Suppressor macrophage (primary cell): ENCODE measurements at places on chromosomes 16 and 17.

DNA sequence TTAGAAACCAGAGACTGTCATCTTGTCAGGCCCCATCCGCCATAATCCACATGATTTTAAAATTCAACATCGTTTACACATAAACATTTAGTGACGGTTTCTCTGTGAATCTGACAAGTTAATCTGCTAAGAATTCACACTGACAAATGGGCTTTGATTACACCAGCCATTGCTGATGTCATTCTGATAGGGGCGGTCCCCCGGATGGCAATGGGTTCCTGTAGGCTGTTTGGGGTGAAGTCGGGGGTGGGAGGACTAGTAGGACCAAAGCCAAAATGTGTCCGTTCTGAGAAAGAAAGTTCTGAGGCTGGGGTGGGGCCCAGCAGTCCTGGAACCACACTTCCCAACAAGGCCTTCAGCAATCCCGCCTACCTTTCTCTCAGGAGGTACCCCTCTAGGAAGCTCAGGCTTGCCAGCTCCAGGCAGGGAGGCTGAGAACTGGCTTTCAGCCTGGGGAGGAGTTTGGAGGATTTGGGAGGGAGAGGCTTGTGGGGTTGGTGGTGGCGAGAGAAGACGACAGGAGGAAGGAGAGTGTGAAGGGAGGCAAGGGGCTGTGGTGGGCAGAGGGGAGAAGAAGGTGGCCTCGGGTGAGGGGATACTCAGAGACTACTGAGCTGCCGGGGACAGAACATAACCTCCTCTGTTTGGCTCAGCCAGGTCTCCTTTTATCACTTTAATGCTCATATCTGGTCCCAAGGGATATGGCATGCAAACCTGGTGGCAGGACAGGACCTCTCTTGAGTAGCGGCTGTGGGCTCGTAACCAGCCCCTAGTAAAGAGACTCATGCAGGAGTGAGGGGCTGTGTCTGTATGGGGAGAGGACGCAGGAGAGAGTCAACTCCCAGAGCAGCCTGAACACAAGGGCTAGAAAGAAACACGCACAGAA lies 8.6 kb downstream of the HIC1 start:
- DNase-seq, result no peak

GRCh38 chr16:81380932-81381331 lies 63.7 kb upstream of the CMIP start:
- no peak for DNase-seq

DNA sequence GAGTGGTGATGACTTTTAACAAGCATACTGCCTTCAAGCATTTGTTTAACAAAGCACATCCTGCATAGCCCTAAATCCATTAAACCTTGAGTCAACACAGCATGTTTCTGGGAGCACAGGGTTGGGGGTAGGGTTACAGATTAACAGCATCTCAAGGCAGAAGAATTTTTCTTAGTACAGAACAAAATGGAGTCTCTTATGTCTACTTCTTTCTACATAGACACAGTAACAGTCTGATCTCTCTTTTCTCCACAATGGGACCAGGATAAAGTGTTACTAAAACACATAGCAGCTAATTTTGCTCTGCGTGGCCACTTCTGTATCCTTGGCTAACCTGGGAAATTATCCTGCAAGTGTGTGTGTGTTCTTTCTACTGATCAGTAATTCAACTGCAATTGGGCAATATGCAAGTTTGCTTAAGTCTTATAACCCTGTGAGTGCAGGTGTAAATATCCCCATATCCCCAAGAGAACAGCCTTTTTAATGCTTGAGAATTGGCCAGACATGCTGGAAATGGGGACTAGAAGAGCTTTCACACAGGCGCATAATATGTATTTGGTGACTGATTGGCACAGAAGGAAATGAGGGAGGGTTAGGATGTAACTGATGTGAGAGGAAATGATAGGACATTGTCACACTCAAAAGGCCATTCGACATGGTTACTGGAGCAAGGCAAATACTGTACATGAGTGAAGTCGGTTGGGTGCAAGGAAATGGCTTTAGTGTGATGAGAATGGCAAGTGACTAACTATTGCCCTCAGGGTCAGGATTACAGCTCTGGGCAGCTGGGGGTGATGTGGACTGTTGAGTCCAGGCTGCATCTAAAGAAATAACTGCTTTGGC lies 10.8 kb upstream of the ANKS4B start:
- no peak for DNase-seq

DNA sequence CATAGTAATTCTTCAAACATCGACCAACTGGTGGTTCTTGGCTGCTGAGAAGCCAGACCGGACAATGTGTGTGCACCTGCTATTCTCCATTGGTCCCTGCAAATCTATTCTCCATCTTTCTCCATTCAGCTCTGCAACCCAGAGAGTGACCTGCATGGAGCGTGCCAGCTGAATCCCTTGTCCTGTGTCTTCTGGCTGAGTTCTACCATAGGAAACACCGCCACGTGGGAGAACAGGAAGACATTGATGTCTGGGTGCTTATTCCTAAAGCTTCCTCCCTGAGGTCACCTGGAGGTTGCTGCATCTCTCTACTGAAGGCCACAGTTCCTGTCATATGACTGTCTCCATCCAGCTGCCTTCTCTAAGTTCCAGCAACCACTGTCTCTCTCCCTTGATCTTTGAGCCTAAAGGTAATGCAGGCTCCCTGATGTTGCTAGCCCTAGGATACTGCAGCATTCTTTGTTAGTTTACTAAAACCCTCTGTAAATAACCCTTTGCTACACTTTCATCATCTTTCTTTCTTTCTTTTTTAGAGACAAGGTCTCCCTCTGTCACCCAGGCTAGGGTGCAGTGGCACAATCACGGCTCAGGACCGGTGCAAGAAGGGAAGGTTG lies 10.6 kb upstream of the SMG1 start:
- DNase-seq, result no peak

DNA sequence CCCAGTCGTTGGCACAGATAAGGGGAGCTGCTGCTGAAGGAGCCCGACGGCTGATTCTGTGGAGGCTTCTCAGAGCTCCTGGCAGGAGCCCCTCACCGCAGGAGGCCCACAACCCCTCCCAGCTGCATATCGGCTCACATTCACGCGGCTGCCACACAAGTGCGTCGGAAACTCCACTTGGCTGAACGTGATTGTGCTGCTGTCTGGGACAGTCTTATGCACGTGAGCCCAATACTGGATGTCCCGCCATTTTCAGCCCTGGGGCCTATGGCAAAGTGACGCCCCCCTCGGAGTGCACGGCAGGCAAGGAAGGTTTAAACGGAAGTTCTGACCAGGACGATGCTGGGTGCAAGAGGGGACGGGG lies 8.7 kb upstream of the PITPNA start:
- DNase-seq, result no peak

DNA sequence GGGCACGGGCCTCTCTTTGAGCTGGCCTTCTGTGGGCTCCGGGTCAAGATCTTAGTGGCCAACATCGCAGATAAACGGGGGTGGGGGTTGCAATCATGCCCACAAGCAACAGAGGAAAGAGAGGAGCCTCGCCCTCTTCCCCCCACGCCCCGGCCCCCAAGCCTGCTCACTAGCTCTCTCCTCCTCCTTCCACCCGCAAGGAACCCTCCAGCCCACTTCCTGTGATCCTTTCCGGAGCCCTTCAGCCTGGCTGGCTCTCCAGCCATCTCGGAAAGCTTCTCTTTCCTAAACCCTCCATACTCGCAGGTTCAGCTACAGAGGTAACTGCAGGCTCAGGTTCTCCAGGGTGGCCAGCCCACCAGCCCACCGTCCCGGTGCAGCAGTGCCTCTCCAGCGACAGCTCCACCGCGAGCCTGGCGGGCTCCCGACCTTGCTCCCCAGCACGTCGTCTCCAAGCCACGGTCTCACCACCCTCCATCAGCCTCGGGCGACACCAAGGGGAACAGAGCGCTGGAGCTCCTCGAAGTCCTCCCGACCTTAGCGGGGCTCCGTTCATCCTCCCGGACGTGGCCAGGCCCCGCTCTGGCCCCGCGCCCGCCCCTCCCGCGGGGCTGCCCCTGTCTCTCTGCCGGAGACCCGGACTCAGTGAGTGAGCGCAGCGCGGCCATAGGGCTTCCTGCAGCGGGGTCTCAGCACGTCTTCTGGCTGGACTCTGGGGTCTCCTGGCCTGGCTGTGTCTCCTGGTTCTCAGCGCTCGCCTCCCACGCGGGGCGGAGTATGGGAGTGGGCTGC lies 12.9 kb upstream of the ODF4 start:
- peak; percentile 46 for DNase-seq

GRCh38 chr16:1650131-1650530 lies 27.9 kb upstream of the JPT2 start:
- no peak for DNase-seq

- peak; percentile 46 for DNase-seq
Measured at GRCh38 chr17:82962163-82962720, 117.2 kb upstream of the METRNL start.

- peak; percentile 95 for DNase-seq
Measured at GRCh38 chr16:57815987-57816745, 13.9 kb upstream of the KIFC3 start.

- DNase-seq, result no peak
Measured at GRCh38 chr16:68386628-68387027, 61.7 kb downstream of the SMPD3 start.

GRCh38 chr16:81632392-81633146 lies 146.5 kb upstream of the PLCG2 start:
- DNase-seq, result peak; percentile 98

- DNase-seq, result no peak
Measured at GRCh38 chr16:75579281-75579834, 13.2 kb downstream of the GABARAPL2 start.

GRCh38 chr16:31386157-31386984 lies 6.8 kb upstream of the ITGAD start:
- peak; percentile 79 for DNase-seq

DNA sequence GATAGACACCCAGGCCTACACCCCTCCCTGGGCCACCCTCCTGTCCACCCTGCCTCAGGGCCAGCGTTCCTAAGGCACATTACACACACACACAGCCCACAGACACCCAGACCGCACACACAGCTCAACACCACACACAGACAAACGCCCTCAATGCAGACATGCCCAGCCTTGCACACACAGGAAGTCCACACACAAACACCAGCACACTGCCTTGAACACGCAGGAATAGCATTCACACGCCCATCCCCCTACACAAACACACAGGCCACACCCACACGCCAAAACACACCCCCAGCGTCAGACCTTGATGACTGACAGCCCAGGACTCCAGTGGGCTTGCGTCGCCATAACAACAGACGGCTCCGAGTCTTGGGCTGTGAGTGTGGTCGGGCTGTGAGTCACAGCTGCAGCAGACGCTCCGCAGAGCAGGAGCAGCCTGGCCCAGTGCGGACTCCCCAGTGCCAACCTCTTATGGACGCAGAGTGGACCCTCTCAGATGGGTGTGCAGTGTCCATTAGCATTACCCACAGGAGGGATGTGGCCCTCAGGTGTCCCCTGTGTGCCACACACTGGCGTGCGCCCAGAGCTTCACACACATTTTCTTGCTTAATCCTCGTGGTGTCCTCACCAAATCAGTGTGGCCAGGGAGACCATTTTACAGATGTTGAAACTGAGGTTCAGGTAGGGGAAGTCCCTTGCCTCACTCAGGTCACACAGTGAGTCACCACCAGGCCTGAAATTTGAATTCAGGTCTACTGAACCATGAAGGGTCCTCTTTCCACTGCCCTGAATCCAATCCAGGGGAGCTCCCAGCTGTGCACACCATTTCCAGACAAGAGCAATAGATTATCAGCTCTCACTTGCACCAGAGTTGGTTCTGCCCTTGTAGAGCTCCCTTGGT lies 17.8 kb upstream of the RAI1 start:
- DNase-seq, result peak; percentile 60

DNA sequence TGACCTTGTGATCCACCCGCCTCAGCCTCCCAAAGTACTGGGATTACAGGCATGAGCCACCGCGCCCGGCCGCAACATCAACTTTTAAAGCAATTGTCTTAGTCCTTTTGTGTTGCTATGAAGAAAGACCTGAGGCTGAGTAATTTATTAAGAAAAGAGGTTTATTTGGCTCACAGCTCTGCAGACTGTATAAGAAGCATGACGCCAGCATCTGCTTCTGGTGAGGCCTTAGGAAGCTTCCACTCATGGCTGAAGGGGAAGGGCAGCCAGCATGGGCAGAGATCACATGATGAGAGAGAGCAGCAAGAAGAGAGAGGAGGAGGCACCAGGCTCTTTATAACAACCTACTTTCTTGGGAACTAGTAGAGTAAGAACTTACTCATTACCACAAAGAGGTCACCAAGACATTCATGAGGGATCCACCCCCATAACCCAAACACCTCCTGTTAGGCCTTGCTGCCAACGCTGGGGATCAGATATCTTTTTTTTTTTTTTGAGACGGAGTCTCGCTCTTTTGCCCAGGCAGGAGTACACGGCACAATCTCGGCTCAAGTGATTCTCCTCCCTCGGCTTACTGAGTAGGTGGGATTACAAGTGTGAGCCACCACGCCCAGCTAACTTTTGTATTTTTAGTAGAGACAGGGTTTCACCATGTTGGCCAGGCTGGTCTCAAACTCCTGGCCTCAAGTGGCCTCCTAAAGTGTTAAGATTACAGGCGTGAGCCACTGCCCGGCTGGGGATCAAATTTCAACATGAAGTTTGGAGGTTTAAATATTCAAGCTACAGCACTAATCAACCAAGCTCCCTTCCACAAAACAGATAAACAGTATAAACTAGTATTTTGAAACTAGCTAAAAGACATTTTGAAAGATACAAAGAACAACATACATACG lies 21.4 kb upstream of the GPT2 start:
- no peak for DNase-seq

DNA sequence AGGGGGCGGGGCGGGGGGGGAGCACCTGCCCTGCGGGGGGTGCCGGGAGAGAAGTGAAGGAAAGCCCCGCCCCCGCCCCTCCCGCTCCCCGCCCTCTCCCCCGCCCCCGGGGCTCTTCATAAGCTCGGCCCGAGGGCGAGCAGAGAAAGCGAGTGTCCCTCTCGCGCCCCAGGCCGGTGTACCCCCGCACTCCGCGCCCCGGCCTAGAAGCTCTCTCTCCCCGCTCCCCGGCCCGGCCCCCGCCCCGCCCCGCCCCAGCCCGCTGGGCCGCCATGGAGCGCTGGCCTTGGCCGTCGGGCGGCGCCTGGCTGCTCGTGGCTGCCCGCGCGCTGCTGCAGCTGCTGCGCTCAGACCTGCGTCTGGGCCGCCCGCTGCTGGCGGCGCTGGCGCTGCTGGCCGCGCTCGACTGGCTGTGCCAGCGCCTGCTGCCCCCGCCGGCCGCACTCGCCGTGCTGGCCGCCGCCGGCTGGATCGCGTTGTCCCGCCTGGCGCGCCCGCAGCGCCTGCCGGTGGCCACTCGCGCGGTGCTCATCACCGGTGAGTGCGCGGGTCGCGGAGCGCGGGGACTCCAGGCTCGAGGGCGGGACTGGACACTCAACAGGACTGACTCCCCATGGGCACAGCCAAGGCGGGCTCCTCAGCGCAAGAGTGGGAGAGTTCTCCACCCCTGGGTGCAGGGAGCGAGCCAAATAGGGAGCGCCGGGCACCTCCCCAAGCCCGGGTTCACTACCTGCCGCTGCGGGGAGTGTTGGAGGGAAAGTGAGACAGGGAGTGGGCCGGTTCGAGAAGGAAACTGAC lies at the start of gene HSD11B2:
HSD11B2 (plus strand) TSS at position 145 of the 798 bp plus-strand sequence; CDS start at position 273, 128 bp downstream.
- peak; percentile 66 for DNase-seq

GRCh38 chr17:35901631-35902175 lies 21.5 kb upstream of the CCL5 start:
- no peak for DNase-seq

- DNase-seq, result no peak
Measured at GRCh38 chr17:9270921-9271320, 249.6 kb downstream of the NTN1 start.
